Mucosa of gallbladder (tissue), 1 donor: ENCODE measurements at places on chromosomes 5 and 9. TPM values are rescaled to one million over a fixed set of nuclear protein-coding genes. Genes with fewer than 3 reads are reported as not detected.

DNA sequence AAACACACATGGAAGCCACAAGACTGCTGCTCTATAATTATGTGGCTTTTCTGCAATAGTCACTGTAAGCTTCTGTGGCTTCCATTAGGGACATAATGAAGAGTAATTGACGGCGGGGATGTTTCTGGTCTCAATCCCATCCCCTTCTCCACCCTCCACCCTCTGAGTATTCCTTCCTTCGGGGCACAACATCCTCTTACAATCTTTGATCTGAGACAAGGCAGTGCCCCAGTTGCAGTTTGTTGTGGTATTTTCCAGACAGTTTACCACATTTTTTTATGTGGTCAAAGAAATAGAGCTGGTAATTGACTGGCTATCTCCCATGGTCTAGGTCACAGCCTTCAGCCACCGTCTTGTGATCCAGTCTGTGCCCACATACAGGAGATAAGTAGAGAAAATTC is 277.7 kb downstream of the NR2F1-AS1 start:
- no peak for DNase-seq

GRCh38 chr9:6243746-6244145 is 28.1 kb downstream of the IL33 start:
- no peak for DNase-seq

DNA sequence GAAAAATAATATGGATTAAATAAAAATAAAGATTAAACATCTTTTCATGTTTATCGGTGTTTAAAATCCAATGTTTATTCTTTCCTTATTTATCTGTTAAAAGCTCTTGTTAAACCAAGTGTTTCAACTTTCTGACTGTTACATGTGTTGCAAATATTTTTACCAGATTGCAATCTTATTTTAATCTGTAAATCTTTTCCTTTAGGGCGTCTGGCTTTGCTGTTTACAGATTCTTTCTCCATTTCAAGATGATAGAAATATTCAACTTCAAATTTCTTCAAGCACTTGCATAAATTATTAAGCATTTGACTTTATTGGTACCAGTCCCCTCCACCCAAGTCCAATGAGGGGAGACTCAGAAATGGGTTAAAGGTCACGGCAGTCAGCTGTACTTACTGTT is 16.9 kb upstream of the ABCA1 start:
- DNase-seq: no peak

DNA sequence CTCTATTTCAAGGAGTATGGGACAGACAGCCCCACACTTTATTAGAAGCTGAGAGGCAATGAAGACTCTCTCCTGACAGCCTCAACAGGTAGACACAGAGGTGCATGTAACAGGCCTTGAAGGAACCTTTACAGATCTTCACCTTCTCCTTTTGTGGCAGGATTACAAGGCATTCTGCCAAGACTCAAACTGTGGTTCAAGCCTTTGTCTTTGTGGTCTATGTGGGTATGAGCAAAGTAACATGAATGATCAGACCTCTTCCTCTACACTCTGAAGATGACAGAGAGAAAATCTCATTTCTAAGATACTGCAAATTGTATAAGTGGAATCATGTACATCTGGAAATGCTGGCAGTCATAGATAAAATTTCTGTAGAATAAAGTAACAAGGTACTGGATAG is 346.9 kb downstream of the CDH9 start:
- DNase-seq: no peak

The IFNK gene
- total RNA-seq: not detected

DNA sequence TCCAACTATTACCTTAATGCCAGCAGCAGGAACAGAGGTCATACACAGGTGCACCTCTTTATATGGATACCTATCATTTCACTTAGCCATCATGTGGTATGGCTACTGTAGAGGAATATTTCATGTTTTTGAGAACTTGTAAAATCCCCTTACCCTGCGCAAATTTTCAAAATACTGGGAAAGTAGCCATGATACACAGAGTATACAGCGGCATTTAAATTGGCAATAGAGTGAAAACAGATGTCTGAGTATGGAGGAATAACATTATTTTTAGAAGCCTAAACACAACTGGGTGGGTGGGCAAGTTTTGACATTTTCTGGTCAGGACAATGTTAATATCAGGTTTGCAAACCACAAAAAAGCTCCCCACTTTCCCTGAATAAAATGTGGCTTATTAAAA is 109.5 kb downstream of the SMIM23 start:
- DNase-seq: no peak
